GM23248 (cell line): ENCODE measurements at places on chromosomes 3 and 15. TPM values are rescaled to one million over a fixed set of nuclear protein-coding genes. Genes with fewer than 3 reads are reported as not detected.

The DLEC1 gene
- 0.15 TPM in 1 of 2 replicates, not detected in the other for polyA plus RNA-seq

The ADAMTS17 gene
- not detected in 2 replicates for polyA plus RNA-seq

The C3orf20 gene
- polyA plus RNA-seq: not detected in 2 replicates

The NOX5 gene
- 0.11 TPM in 1 of 2 replicates, not detected in the other for polyA plus RNA-seq

The AHSG gene
- not detected in 2 replicates for polyA plus RNA-seq

The CD86 gene
- not detected in 2 replicates for polyA plus RNA-seq

The CFAP100 gene
- not detected in 2 replicates for polyA plus RNA-seq
